EH (cell line): ENCODE measurements at places on chromosomes 5 and 9.

DNA sequence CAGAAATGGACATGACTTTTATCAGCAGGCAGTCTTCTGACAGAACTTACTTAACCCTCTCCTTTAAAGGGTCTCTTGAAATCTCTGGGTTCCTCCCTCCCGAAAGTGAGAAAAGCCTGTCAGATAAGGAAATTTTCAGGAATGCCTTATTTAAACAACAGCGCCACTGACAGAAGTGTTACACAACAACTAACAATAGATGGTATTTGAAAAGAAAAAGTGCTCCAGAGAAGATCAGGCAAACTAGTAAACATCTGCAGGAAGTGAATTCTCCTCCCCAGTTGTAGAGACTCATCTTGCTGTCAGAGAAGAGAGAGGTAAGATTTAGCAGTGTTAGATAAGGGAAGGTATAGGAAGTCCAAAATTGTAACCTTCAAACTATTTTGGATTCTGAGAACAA is 107.2 kb upstream of the NFIL3 start:
- DNase-seq = no peak

DNA sequence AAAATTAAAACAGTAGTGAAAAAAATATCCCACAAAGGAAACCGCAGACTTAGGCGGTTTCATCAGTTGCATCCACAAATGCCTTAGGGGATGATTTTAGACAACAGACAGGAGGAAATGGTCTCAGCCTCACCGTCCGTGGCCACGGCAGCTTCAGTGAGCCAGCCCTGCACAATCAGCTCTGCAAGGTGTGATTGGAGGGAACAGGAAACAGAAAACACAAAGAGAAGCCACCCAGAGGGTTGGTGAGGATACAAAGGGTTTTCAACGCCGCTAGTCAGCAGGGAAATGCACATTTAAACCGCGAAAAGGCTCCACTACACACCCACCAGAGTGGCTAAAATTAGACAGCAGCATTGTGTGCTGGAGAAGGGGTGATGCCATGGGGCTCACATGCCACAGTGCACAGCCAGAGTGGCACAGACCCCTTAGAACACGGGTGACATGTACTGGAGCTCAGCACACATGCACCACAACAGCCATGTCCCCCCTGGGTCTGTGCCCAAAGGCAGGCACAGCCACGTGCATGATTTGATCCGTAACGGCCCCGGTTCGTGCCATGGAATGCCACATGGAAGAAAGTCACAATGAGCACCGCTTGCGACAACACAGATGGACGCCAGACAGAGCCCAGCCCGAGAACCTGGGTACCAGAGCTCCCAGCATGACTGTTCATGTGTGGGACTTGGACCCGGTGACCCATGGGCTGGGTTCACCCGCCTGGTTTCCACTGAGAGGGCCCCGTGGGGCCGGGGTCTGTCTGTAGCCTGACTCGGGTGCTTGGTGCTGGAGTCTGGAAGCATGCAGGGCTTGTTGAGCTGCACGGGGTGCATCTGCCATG is 18.3 kb upstream of the TERT start:
- DNase-seq = peak; percentile 38

- peak; percentile 78 for DNase-seq
These were observed 21.0 kb downstream of the MACROH2A1 start for GRCh38 chr5:135377751-135378680.

DNA sequence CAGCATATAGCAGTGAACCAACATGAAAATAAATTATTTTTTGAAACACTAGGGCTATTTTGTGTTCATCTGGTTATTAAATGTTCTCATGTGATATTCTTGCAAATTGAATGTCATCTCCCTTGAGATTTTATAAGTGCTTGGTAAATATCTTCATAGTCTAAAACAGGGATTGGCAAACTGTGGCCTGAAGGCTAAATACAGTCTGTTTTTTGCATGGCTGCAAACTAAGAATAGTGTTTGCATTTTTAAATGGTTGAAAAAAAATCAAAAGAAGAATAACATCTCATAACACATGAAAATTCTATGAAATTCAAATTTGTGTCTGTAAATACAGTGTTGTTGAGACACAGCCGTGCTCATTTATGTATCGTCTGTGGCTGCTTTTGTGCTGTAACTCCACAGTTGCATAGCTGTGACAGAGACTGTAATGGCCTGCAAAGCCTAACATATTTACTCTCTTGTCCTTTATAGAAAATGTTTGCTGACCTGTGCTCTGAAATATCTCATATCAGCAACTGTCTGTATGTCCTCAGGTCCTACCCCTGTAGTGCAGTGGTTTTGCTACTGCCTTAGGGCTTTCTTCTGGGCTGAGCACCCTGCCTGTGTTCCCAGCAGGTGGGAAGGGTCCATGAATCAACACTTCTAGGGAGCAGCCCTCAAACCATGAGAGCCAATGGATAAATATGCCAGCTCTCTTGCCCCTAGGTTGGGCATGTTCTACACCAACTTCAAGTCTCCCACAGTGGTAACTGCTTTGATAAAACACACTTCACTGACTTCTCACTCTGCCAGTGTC is 41.7 kb upstream of the ARRDC3 start:
- DNase-seq = no peak

- DNase-seq = peak; percentile 21
These were observed 30.2 kb upstream of the CCNG1 start for GRCh38 chr5:163407034-163407655.

DNA sequence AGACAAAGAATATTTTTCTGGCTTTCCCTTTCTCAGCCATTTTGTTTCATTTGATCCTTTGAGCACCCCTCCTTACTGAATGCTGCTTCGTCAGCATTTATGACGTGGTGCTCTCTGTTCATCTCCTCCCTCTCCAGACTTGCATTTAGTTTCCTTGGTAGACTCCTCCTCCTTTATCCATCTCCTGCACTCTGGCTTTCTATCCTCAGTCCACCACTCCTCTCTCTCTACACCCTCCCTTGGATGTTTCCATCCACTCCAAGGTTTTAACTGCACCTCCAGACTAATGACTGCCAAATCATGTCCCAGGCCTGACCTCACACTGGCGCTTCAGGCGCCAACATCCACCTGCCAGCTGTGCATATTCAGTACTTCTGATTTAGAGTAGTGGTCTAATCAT is 245.4 kb downstream of the RAB3C start:
- DNase-seq = no peak

- DNase-seq = peak; percentile 41
These were observed 358.7 kb upstream of the KLF4 start for GRCh38 chr9:107847978-107848964.

DNA sequence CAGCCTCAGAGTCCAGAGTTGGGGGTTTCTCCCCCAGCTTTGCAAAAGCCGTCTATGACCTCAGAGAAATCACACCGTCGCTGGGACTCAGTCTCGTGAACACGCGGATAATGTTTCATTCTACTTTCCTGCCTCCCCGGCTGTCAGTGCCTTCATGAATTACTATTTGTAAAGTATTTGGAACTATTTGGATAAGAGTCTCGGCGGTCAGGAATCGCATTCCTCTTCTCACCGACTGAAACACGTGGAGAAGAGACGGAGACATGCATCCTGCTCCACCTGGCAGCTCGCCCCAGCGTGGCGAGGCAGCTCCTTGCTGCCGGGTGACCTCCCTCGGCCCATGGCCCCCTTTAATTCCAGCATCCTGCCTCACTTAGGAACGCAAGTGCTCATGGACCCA is 23.9 kb downstream of the IRX2 start:
- DNase-seq = no peak

- DNase-seq = peak; percentile 72
These were observed 364.1 kb downstream of the BRINP1 start for GRCh38 chr9:119005162-119005561.

- DNase-seq = no peak
These were observed 107.0 kb downstream of the NR6A1 start for GRCh38 chr9:124664143-124664542.

- peak; percentile 90 for DNase-seq
These were observed 140.9 kb downstream of the NR3C1 start for GRCh38 chr5:143262393-143263174.

DNA sequence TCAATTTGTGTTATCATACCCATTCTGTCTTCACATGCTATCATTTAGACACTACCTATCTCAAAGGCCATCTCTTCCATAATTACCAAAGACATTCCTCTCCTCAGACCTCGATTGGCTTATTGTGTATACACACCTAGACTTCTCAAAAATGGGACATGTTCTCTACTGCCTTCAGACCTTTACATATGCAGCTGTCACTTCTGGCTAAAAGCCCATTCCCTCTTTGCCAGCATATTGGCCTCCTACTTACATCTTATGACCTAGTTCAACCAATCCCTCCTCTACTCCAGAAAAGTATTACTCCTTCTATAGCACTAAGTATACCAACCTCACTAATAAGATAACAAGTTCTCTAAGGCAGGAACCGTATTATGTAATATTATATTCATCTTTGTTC is 84.4 kb downstream of the RAPGEF6 start:
- no peak for DNase-seq

DNA sequence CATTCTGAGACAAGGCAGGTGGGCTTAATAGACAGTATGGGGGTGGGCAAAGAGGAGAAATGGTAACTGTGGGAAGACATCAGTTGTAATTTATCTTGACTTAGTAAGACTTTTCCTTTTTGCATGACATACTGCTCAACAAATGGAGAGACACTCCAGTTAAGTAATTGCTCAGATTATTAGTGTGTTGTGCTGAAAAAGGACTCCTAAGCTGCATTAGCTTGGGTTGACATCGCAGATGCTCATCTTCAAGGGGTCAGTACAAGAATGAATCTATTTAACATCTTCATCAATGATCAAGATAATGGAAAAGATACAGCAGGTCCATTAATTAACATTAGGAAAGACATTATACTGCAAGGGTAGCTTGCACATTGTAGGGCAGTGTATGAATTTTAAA is 181.1 kb upstream of the ELAVL2 start:
- DNase-seq = no peak

DNA sequence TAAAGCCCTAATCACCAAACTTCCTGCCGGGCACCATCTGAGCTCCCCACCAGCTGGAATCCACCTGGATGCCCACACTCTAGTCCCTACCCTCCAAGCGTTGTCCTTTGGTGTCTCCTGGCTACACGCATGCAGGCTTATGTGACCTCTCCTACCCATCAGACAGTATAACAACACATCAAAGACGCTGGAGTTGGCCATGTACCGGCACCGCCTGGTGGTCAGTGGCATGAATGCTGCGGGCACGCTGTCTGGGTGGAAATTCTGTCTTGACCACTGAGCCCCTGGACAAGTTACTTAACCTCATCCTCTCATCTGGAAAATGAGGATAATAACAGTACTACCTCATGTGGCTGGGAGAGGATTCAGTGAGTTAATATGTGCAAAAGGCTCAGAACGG is 23.4 kb upstream of the CORO2A start:
- peak; percentile 40 for DNase-seq

DNA sequence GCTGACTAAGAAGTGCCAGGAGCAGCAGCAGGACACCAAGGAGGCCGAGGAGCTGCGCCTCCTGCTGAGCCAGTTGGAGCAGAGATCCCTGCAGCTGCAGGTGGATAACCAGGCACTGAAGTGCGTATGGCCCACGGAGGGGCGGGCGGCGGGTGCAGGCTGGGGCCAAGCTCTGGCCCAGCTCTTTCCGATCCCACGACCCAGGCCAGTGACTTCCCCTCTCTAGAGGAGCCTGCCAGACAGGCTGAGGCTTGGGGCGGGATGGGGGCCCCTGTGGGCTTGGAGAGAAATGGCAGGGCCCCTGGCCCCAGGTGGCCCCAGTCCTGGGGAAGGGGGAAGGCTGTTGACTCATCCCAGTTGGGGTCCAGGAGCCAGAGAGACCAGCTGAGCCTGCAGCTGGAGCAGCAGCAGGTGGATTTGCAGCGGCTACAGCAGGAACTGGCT is 3.6 kb downstream of the PTRH1 start:
- DNase-seq = no peak

GRCh38 chr9:6566409-6567139 is 79.0 kb downstream of the GLDC start:
- DNase-seq = peak; percentile 98
